ENCODE measurements at places on chromosomes 11 and 22.

- no peak for DNase-seq
Measured at GRCh38 chr11:92892802-92893684, 76.4 kb upstream of the MTNR1B start.

DNA sequence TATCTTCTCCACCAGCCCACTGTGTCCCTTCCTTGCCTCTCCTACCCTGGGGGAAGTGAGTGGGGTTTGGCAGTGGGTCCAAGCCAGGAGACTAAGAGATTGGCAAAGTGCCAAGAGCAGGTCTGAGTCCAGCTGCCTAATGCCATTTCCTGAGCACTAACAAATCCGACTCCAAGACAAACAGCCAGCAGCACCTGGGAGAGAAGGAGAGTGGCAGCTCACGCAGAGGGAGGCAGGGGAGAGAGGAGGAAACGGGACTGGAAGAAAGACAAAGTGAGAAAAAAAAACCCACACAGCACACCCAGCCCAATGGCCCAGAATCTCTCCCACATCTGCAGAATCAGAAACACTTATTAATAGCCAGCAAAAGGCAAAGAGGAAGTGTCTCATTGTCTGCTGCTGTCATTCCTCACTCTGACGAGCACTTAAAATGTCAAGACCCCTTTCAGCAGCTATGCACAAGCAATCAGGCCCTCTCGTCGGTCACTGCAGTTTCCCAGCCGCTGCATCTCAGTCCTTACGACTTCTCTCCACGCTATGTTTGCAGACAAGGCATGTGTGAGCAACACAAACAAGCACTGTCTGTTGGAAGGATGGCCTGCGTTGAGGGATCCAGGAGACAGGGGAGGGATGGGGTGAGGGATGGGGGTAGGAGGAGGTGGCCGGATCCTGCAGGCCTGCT lies 558.4 kb upstream of the CADM1 start:
- no peak for DNase-seq

DNA sequence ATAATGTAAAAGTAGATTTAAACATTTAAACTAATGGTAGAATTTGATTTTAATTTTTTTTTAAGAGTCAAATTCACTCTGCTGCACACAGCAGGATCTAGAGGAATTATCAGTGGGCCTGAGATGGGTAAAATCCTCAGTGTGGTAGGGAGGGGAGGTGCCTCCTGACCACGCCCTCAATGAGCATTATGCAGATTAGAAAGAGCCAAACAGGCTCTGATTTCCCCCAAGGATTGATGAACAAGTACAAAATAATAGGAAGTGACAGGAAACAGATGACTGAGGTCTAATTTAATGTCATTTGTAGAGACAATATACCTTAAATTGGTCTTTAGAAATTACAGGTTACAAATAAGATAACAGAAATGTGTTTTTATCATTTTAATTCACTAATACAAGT lies 155.2 kb downstream of the DCDC1 start:
- DNase-seq = no peak

DNA sequence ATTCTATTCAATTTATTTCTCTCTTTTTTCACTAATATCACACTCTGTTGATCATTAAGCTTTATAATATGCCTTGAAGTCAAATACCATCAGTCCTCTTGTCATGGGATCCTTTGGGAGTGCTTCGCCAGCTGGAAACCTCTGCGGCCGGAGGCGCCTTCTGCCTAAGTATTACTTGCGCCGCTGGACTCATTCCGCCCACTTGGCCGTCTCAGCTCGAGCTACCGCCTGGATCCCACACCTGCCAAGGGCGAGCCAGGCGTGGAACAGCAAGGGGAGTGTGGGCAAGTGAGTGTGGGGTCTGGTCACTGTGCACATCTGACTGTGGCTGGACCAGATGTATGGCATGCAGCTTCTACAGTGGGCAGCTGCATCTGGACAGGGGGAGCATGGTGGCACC lies 9.1 kb upstream of the MAP6 start:
- no peak for DNase-seq

DNA sequence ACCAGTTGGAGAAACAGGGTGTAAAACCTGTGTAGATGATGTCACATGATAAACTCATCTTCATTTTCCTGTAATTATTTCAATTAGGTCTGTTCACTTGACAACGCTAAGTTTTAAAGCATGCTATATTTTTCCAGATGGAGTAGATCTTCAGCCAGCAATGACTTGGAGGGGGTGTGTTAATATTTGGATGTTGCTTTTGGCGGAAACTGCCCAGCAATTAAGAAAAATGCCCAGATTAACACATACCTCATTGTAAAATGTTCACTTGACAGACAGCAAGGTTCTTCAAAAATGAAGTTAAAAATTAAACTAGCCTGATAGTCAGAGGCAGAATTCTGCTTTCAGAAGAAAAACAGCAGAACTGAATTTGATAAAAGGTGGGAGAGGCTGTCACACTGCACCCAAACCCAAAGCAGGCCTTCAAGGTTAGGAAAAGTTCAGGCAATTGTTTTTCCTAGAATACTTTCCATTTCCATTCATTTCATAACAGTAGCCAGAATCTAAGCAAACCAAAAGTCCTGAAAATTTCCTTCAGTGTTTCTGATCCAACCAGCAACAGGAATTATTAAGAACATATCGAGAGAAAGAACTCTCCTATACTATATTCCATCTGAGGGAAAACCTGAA lies 33.0 kb downstream of the VSIG10L2 start:
- DNase-seq = no peak

DNA sequence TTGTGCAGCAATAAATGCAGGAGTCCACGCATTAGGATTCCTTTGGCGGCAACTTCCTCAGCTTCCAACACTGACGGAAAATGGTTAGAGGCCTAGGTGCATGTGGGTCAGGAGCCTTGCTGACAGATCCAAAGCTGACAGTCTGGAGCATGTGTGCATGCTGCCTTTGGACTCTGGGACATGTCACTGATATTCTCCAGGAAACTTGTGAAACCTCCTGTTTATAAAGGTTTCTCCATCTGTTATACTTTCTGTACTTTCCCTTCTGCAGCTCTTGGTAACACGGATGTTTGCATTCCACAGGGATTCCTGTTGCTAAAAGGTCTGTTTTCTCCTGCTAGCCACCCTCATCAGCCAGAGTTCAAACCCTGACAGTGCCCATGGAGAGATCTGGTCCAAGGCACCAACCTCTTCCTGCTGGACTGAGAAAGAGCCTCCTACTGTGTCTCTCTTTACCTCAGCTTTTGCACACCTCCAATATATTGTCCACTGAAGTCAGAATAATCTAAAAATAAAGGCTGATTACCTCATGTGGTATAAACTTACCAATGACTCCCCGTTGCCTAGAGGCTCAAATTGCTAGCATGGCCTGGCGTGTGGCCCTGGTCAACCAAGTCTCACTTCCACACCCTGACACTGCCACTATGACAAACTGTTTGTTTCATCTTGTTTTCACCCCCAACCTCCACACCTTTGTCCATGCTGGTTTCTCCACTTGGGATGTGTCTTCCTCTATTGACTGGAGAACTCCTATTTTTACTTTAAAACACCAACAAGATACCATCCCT lies 31.1 kb upstream of the LYVE1 start:
- DNase-seq = no peak

GRCh38 chr11:67025750-67026149 lies 2.8 kb downstream of the SYT12 start:
- DNase-seq = no peak

GRCh38 chr11:73976451-73977151 lies 6.0 kb downstream of the UCP2 start:
- no peak for DNase-seq

DNA sequence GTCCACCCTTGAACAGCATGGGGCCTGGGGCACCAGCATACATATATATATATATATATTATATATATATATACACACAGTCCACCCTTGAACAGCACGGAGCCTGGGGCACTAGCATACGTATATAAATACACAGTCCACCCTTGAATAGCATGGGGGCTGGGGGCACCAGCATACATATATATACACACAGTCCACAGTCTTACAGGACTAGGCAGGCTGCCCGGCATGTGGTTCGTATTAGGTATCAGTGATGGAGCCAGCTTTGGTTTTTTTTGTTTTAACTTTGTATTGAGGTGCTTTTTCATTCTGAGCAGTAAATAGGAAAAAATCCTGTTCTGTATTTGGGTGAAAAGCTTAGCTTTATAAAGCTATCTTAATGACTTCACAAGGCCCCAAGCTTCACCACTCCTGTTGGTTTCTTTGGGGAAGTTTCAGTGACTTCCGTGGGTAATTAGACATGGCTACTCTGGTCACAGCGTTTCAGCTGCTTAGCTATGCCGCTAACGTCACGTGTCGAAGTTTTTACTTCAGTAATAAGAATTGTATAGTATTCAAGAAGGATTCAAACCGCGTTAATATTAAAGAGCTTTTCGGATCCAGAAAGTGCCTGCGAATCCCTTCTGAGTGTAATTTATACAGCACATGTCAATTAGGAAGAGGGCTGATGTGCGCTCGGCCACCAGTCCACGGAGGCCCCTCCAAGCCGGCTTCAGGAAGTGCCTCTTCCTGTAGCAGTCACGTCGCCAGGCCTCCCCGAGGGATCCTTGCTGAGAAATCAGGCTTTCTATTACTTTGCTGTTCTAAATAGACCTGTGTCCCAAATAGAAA lies 179.7 kb downstream of the TBC1D22A start:
- DNase-seq = no peak

GRCh38 chr11:62917906-62918502 lies 3.2 kb downstream of the CHRM1 start:
- DNase-seq = no peak

- no peak for DNase-seq
Measured at GRCh38 chr11:66421492-66422205, 814 bp downstream of the NPAS4 start.

DNA sequence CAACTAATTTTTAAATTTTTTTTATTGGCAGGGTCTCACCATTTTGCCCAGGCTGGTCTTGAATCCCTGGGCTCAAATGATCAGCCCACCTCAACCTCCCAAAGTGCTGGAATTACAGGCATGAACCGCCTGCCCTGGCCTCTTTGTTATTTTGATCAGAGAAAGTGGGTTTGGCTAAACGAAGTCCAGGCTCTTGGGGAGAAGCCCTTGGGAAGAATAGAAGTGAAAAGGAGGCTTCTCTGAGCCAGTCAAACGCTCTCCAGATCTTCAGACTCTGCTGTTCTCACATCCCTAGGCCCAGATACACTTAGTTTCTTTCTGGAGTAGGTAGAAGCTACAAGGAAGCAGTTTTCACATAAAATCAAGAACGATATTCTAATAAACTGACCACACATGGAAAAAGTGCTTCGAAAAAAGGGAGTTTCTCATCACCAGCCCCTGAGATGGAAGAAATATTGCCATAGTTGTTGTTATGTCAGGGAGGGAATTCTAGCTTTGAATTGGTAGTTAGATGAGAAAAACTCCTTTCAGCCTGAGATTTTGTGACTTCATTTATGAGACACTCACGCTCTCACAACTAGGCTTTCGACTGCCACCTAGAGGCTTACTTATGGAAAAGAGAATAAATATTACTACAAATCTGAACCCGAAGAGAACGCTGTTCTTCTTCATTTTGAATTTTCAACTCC lies 41.7 kb upstream of the AQP11 start:
- peak; percentile 31 for DNase-seq

DNA sequence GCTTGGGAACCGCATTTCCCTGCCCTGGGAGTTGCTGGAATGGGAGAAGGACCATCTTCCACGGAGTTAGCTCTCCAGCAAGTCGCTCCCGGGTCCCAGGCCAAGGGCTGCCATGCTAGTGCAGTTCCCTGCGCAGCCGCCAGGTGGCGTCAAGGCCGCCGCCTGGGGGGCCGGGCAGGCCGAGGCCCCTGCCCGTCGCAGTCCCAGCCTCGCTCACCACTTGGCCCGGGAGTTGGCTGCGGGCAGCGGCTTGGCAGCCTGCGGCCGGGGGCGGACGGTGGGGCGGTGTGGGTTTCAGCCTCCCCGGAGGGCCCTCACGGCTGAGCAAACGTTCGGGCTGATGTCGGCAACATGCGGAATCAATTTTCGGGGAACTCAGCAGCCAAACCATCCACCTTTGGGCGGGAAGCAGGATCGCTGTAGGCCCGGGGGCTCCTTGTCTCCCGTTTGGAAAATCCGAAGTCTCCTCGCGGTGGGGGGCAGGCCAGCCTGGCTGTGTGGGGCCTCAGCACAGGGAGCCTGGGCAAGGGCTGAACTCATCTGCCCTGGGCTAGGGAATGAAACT lies 415.1 kb downstream of the SOX6 start:
- no peak for DNase-seq

GRCh38 chr22:41009222-41009948 lies 58.2 kb downstream of the RBX1 start:
- no peak for DNase-seq

GRCh38 chr11:4063348-4063747 lies 31.3 kb upstream of the RRM1 start:
- DNase-seq = no peak

- DNase-seq = no peak
Measured at GRCh38 chr11:19027829-19028595, 32.5 kb downstream of the MRGPRX2 start.
